ENCODE measurements at places on chromosomes 12 and 14.

DNA sequence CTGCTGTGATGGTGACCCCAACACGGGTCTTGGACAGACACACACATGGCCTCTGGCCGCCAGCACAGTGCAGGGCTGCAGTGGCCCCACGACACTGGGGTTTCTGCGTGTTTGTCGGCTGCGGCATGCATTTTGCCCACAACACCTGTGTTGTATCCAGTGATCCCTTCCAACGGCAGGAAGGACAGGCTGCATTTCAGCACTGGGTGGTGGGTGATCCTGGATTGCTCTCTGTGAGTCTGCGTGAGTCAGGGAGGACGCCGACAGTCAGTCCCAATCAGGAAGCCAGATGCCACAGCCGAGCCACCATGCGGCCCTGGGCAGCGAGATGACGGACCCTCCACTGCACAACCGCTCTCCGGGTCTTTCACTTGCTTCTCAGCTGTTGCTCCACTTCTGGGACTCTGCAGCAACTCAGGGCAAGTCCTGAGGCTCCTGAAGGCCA is 20.6 kb downstream of the LRTM2 start:
- no peak for DNase-seq

- no peak for DNase-seq
Observed at GRCh38 chr12:109443794-109444193, 33.3 kb downstream of the KCTD10 start.

DNA sequence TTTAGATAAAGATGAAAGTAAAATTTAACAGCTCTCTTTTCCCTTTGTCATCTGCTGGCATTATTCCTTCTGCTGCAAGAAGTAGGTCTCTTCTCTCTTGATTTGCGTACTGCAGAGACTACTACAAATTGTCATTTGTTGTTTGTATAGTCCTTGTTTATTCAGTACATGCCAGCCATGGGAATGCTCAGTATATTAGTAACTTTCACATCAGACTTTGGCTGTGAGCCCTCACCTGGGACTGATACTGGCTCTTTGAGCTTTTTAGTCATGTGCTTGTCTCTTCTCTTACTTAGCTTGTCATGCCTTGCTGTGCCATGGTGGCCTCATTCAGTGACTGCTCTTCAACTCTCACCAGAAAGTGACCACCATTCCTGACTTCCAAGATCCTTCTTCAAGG is 169.8 kb downstream of the PRKCH start:
- no peak for DNase-seq

GRCh38 chr14:98826618-98827017 is 445.4 kb downstream of the BCL11B start:
- no peak for DNase-seq
